Stimulated activated CD4-positive, alpha-beta T cell treated with anti-CD3 and anti-CD28 coated beads, Interleukin-2, amount 100 ng/mL, for 4 hours (primary cell): ENCODE measurements at places on chromosomes 13 and 19.
A peak's percentile ranks its signal among the peaks of the same experiment; 100 is the strongest.

- no peak for DNase-seq
These were observed 123.8 kb downstream of the UGGT2 start for GRCh38 chr13:95929430-95929829.

GRCh38 chr13:75566658-75567057 is 17.1 kb downstream of the UCHL3 start:
- no peak for DNase-seq

GRCh38 chr13:73367886-73368285 is 309.1 kb downstream of the KLF5 start:
- no peak for DNase-seq

DNA sequence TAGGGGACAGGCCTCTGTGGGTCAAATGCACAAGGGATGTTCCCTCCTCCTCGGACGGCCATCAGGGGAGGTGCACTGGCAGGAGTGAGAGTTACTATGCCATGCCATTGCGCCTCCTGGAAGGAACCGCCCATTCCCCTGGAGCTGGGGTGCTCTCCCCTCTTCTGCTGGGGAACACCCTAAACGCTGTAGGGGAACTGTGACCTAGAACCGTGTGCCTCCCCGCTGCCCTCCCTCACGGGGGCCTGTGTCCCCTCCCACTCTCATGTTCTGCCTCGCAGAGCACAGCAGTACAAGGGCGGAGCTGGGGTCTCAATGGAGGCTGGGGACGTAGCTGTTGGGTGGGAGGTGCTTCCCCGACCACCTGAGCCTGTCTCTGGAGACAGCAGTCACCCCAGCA is 17.2 kb upstream of the CRTC1 start:
- DNase-seq, result no peak

GRCh38 chr19:14048443-14049153 is 13.3 kb downstream of the PALM3 start:
- DNase-seq, result peak; percentile 71

DNA sequence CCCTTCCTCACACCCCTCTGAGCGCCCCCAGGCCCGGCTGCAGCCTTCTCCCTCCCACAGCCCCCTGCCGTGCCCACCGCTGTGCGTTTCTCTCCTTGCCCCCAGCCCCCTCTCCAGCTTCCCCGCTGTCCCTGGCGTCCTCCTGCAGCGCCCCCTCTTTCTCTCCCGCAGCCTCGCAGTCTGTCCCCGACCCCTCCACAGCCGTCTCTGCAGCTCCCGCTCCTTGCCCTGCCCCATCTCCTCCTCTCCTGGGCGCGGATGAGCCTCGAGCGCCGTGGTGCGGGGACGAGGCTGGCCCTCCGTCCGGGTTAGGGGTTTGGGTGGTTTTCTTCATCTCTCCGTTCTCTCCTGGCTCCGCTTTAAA is 1.1 kb downstream of the KMT5C start:
- no peak for DNase-seq

DNA sequence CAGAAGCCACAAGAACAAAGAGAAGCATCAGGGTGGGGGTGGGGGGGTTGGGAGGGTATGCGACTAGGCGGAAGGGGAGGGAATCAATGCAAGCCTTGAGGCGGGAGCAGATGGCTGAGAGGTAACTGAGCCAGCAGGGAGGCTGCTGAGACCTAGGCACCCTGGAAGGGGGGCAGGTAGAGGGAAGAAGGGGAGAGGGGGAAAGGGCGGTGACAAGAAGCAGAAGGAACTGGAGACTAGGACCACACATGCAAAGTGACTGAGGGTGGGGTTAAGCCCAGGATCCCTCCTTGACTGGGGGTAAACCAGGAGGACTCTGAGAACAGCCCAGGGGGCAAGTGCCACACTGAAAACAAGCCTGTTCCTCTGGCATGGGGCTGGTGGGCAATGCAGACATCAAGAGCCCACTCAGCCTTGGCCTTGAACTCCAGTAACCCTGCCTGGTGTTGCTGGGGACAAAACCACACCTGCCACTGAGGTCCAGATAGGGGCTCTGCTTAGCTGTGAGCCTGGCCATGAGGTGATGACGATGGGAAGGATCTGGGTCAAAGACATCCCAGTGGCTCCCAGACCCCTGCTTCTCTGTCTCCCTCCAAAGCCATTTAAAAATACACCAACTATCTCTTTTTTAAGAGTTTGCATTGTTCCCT is 20.3 kb downstream of the OPA3 start:
- DNase-seq, result no peak

DNA sequence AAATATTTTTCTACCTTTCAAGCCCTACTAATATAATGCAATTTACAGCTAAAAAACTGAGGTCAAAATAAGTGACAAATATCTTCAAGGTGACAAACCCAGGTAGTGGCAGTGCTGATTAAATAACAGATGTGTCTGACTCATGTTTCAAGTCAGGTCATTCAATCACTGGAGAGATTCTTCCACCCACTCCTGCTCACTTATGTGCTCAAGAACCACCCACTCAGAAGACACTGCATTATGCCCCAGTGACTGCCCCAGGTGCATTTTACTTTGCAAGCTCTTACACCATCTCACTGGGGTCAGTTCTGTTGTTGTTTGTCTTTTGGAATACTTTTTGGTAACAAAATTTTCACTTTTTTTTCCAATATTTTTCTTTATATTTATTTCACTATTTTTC is 2.2 kb downstream of the ZNF100 start:
- DNase-seq, result no peak

- no peak for DNase-seq
These were observed at the start of gene TNNI3 for GRCh38 chr19:55157064-55157908. Gene TNNI3, minus strand, starts transcription at chr19:55157732. Its CDS starts 143 bp downstream, at chr19:55157589.

- no peak for DNase-seq
These were observed 297.7 kb downstream of the UQCRFS1 start for GRCh38 chr19:28915202-28915601.

DNA sequence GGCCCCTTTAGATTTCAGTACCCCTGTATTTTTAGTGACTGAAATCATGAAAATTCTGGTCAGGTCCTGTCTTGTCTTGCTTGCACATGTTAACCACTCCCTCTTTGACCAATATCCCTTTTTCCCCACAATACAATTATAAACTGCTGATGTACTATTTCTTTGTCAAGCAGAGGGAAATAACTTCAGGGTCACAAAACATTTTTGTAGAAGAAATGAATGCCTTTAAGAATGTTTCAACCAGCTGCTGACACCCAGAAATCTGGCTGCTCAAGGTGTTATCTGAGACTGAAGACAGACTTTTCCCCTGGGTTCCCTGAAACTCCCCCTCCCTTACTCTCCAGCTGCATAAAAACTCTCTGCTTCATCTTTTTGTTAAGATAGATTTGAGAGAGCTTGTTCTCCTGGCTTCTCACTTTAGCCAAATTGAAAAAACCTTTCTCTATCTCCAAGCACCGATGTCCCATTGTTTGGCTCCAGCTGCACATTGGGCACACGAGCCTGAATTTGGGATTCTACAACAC is 18.4 kb upstream of the ACOD1 start:
- DNase-seq, result no peak

GRCh38 chr13:42852136-42852535 is 70.8 kb downstream of the FAM216B start:
- DNase-seq, result no peak

DNA sequence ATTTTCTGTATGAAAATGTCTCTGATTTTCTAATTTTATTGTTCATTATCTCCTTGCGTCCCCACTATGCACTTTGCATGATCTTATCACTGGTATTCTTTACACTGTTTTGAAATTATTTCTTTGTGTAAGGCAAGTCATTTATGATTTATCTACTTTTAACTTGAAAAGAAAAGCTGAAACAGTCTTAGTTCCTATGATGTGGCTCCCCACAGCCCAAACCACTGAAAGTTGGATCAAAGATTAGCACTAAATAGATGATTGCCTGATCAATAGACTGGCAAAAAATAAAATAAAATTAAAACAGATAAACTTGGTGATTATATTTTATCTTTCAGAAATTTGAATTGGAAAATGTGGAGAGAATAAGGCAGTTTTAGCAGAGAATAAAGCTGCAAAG is 1101.9 kb downstream of the PCDH9 start:
- DNase-seq, result no peak

GRCh38 chr13:24214528-24214927 is 54.0 kb downstream of the SPATA13 start:
- DNase-seq, result no peak

DNA sequence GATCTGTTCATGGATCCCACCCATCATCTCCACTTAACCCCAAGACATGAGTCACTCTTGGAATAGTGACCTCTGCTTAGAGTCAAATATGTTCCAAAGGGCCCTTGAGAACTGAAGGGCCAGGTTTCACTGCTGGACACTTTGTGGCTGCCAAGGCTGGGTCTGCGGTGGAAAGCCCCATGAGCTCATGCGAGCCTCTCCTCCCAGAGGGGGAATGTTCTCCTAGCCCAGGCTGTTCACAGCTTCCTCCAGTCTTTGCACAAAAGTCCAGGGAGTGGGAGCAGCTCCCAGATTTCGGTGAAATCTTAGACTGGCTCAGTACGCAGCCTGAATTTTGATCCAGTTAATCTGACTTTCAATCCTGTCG is 732 bp upstream of the DCLK1 start:
- no peak for DNase-seq

DNA sequence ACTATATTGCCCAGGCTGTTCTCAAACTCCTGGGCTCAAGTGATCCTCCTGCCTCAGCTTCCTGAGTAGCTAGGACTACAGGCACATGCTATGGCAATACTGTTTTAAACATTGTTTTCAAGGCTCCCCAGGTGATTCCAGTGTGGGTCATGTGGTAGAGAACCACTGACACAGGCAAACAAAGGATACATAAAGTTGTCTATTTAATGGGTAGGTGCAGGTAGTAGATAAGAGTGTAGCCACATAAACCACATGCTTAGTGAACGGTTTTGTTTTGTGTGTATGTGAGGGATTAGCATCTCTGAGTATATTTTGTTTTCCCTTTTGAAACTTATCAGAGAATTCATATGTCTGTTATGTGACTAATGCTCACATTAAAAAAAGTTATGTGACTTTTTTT is 36.7 kb downstream of the USPL1 start:
- no peak for DNase-seq

- DNase-seq, result no peak
These were observed 5.3 kb downstream of the USHBP1 start for GRCh38 chr19:17259118-17259780.

DNA sequence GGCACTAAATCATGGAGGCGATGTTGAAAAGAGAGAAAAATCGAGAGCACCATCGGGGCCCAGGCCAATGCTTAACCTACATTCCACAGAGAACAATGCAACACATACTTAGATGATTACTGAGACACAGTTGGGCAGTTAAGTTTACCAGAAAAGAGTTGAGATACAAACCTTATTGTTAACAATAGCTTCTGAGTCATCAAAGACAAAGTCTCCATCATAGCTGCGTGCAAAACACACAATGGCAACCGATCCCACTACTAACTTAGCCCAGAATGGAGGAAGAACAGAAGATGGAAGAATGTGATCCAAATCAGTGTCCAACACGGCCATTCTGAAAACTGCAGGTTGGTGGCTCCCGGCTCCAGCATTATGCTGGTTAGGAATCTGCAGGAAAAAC is 6.2 kb downstream of the TMTC4 start:
- no peak for DNase-seq

GRCh38 chr19:1746401-1747284 is 6.7 kb upstream of the ONECUT3 start:
- DNase-seq, result no peak

GRCh38 chr13:42001580-42001979 is 40.7 kb upstream of the VWA8 start:
- DNase-seq, result no peak

DNA sequence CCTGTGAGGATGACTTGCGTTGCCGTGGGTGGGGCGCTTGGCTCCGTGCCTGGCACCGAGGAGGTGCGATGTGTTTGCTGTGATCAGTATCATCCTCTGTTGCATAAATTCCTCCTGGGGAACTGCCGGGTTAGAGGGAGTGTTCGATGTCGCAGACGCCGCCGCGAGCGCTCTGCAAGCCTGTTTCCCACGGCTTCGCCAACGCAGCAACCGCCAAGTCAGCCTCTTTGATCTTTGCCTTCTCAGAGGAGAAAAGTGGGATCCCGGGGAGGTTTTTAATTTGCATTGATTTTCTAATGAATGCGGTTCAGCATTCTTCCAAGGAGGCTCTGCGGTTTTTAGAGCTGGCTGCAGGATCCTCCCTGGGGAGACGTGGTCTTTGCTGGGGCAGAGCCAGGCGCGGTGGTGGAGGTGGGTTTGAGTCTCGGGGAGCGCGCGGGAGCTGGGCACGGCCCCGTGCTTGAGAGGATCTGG is 7.6 kb downstream of the GPR32 start:
- no peak for DNase-seq

GRCh38 chr13:77827332-77827731 is 91.3 kb downstream of the EDNRB start:
- DNase-seq, result no peak

DNA sequence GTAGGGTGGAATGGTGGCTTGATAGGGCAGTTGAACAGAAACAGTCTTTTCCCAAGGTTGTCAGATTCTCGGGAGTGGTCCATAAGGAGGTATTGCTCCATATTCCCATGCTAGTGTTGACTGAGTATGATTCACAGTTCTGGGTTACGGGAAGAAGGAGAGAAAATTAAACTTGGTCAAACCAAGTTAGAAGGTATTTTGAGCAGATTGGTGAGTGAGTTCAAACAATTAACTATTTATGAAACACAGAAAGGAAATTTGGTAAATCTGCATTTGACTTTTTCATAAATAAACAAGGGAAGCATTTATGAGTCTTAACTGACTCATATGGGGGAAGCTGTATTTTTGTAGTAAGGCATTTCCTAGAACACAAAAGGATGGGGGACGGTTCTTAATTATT is 2419.4 kb downstream of the PCDH9 start:
- DNase-seq, result no peak

DNA sequence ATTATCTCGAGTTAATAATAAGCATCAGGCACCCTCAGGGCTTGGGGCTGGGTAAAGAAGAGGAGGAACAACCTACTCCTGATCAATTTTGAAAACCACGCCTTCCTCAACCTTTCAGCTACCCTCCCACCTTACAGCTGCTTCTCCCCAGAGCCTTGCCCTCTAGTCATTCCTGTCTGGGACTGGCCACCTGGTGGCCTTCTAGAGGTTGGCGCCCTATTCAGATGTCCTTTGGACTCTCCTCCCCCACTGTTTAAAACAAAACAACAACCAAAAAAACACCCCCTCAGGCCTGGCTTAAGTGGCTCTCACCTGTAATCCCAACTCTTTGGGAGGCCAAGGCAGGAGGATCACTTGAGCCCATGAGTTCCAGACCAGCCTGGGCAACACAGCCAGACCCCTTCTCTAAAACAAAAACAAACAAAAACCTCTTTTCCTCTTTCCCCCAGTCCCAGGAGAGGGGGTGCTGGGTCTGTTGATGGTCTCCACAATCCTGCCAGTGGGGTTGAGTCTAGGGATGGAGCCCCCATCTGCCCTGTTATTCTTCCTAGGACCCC is 62.3 kb downstream of the CCDC70 start:
- no peak for DNase-seq

GRCh38 chr19:34173193-34173956 is 1.1 kb downstream of the LSM14A start:
- no peak for DNase-seq
